CD4-positive, alpha-beta T cell treated with Interleukin-15 for 1 hour (primary cell): ENCODE measurements at places on chromosomes 3 and 15.

- DNase-seq = no peak
Observed at GRCh38 chr15:66359740-66360139, 3.3 kb upstream of the TIPIN start.

- DNase-seq = no peak
Observed at GRCh38 chr3:16251316-16252085, 13.2 kb downstream of the DPH3 start.

GRCh38 chr3:138057384-138057783, 47.4 kb downstream of the CLDN18 start:
- DNase-seq = no peak

DNA sequence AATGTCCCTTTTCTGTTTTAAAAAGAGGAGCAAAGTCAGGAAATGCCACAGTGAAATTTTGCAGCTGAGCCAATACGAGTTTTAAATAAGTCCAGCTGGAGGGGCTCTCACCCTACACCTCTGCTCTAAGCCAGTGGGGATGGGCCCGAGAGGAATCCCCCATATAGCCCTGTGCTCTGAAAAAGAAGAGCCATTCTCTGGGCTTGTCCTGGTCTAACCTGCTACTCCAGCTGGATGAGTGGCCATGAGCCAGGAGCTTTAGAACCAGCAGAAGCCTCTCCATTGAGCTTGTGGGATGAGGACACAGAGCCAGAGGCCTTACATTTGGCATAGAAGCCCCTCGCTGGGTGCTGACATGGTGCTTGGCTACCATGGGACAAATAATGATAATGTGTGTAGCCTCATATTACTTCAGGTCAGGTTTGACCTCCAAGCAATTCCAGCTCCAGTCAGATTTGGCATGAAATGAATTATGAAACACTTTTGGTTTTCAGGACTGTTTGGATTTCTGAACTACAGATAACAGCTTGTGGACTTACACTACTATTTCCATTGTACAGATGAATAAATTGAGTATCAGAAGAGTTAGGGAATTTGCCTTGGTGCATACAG, 172.4 kb downstream of the CHST2 start:
- no peak for DNase-seq

GRCh38 chr3:156750874-156751245, 75.3 kb upstream of the LEKR1 start:
- no peak for DNase-seq

GRCh38 chr3:89276116-89276515, 168.7 kb downstream of the EPHA3 start:
- DNase-seq = no peak

DNA sequence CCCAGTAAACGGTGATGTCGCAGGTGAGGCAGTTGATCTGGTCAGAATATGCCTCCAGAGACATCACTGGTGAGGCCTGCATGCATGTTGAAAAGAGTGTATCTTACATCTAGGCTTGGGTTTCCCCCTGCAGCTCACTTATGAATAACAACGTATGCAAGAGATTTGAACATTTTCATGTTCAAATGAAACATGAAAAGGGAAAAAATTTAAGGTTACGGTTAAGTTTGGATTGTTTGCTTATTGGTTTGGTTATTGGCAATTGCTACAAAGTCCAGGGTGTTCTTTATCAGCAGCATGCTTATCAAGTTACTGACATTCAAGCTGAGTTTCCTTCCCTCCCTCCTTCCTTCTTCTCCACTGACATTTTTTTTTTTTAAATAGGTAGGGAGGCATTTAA, 123.2 kb downstream of the IGF1R start:
- no peak for DNase-seq

GRCh38 chr3:33377931-33378330, 62.3 kb downstream of the UBP1 start:
- DNase-seq = no peak

GRCh38 chr3:108296239-108296638, at the start of gene HHLA2:
Gene HHLA2, plus strand, starts transcription at chr3:108296548. Its CDS starts 55,266 bp downstream, at chr3:108351814.
- DNase-seq = no peak

- peak; percentile 40 for DNase-seq
Observed at GRCh38 chr3:183385698-183386613, 42.5 kb downstream of the MCF2L2 start.

DNA sequence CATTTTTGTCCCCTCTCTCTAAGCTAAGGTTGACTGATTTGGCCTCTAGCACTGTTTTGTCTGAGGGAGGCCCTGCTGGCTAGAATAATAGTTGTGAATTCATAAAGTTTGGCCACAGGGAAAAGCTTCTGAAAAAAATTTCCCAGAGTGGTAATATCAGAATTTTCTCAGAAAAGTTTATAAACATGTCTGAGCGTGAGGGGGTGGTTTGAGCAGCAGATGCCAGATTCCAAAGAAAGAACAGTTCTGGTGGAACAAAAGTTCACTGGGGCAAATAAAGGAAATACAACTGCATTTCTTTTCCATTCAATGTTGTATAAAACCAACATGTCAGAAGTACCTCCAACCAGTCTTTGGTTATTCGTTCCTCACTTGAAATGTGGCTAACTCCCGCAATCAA, 61.2 kb downstream of the CLDN1 start:
- DNase-seq = no peak

DNA sequence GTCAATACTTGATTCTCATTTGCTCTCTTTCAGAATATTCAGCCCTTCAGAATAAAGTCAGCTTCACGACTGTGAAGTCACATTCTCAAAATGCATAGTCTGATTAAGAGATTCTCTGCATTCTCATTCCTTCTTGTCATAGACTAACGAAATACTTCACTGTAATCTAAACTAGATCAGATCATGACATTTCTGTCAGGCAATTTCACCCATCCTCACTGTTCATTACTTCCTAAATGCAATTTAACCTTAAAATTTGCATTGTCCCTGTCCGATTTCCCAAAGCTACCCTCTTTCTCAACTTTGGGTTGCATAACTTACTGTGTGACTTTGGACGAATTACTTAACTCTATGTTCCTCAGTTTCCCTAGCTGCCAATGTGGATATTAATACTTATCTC, 6.2 kb downstream of the RPL22L1 start:
- no peak for DNase-seq

DNA sequence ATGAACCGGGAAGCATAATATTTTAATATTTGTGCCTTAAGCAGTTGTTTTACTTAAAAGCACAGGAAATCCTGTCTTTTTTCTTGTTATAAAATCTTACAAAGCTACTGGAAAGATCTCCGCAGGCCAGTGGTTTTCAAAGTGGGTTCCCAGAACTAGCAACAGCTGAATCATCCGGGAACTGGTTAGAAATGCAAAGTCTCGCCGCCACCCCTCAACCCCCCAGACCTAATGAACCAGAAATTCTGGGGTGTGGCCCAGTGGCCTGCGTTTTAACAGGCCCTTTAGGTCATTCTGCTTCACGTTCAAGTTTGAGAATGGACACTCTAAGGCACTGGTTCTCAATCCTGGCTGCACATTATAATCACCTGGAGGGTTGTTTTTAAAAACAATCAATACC, 74.7 kb downstream of the PDZRN3 start:
- no peak for DNase-seq

- DNase-seq = no peak
Observed at GRCh38 chr3:57910990-57911389, 97.2 kb upstream of the FLNB start.

- no peak for DNase-seq
Observed at GRCh38 chr15:69181424-69181823, 21.0 kb downstream of the GLCE start.

DNA sequence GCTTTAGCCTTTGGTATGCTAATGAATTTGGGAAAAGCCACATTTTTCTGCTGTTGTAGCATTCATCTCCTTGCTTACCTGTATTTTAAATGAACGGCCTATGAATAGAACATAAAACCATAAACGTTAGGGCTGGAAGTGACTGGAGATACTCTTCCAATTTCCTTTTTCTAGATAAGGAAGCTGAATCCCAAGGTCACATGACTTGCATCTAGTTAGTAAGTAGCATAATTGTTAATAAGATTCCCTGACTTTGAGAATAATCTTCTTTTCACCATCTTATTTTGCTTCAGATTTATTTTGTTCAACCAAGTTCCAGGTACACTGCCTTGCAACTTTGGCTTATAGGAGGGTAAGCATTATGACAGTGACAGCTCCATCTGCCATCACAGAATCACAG, 20.7 kb upstream of the EDEM1 start:
- DNase-seq = no peak

GRCh38 chr3:147915057-147915456, 505.9 kb downstream of the ZIC1 start:
- no peak for DNase-seq

DNA sequence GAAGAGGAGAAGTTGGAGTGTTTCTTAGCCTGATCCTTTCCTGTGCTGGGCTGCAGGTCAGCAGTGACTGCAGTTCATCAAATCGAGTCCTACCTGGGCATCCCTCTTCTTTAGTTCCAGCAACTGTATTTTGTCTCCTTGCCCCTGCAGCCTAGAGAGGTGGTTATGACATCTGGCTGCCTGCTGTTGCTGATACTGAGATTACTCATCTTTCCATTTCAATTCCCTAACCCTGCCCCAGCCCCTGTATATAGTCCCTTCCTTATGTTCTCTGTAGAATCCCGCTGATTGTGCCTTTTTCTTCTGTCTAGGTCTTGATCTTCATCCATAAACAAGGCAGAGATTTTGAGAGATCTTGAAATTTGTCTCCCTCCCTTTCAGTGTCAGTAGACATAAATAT, 393.3 kb downstream of the EDEM1 start:
- no peak for DNase-seq

GRCh38 chr15:22936577-22937472, 43.3 kb downstream of the CYFIP1 start:
- DNase-seq = no peak

- no peak for DNase-seq
Observed at GRCh38 chr3:158152186-158152585, 42.3 kb downstream of the RSRC1 start.

DNA sequence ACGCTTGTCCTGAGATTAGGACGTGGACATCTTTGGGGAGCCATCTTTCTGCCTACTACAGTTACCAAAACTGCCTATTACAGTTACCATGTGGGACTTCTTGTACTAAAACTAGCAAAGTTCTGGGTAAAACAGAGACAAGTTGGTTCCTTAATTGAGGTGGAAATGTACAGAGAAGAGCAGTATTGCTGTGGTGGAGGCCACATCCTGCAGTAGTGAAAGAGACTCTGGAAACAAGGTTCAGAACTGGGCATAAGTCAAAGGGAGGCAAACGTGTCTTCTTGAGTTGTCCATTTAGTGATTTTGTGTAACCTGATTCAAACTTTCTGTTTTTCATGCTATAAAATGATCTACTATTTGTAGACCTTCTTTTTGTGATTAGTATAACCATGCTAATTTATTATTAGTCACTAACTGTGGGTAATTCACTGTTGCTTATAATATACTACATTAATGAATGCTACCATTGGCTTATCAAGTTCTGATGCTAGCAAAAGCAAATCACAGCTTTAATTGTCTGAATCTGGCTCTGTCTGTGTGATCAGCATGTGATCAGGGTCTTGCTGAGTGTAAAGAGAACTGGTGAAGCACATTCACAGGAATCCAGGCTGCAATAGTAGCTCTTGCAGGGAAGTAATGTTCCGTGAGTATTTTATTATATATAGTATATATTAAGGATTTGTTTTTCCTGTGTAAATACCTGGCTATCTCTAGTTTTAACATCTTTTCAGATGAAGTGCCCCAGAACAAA, 207.9 kb upstream of the GAP43 start:
- DNase-seq = no peak
